ENCODE measurements at places on chromosomes 4 and X. TPM values are rescaled to one million over a fixed set of nuclear protein-coding genes. Genes with fewer than 3 reads are reported as not detected.

GRCh38 chrX:20523626-20524312 lies 257.1 kb upstream of the RPS6KA3 start:
- no peak for DNase-seq

- DNase-seq = no peak
Observed at GRCh38 chr4:66279084-66279483, 608.8 kb upstream of the EPHA5 start.

DNA sequence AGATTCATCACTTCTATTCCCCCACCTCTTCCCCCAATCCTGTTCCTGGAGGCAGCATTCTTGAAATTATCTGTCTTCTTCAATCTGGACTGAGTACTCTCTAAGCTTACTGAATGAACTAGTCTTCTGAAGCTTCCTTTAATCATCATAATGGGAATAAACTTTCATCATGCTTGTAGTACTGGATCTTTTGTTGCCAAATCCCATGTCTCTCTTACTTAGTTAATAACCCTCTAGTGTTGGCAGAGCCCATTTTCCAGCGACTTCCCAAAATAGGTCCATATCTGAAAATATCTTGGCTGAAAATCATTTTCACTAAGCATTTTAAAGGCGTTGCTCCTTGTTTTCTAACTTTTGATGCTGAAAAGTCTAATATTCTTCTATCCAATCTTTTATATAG lies 39.6 kb downstream of the RPS6KA3 start:
- no peak for DNase-seq

The GAGE13 gene
- not detected for polyA plus RNA-seq

The ITIH6 gene
- polyA plus RNA-seq = 0.04 TPM
